GM12865 (cell line): ENCODE measurements at places on chromosomes 1 and 21.

DNA sequence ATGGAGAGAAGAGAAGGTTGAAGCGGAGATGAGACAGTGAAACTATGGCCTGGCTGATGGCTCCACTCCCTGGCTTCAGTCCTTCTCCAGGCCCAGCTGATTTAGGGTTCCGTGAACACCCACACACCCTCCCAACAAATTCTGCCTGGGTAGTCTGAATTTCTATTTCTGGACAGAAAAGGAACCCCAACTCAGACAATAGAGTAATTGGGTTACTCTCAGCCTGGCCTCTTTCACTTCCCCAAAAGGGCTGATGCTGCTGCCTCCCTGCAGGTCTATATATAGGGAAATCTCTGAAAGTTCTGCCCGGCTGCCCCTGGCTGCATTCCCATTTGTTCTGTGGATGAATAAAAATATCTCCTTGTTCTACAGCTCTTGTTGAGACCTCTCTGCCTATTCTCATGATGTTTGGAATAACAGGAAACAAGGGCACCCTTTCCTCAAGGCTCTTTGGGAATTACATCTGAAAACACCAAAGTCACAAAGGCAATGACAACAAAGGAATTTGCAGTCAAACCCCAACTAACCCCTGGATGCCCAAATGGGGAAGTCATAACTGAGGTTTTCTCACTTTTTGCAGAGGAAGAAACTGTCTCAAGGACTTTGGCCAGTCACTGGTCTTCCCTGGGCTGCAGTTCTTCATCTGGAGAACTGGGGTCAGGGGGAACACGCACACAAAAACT is 11.4 kb upstream of the ZSCAN20 start:
- DNase-seq, result peak; percentile 77

- peak; percentile 97 for DNase-seq
Measured at GRCh38 chr1:248906009-248906752, at the start of gene PGBD2. TSS of gene PGBD2 (plus strand) at chr1:248906235. CDS start at chr1:248913863, 7,628 bp downstream.

- no peak for DNase-seq
Measured at GRCh38 chr21:21200103-21200938, 202.1 kb downstream of the NCAM2 start.

- DNase-seq, result no peak
Measured at GRCh38 chr1:169676001-169676400, 35.4 kb downstream of the SELL start.

DNA sequence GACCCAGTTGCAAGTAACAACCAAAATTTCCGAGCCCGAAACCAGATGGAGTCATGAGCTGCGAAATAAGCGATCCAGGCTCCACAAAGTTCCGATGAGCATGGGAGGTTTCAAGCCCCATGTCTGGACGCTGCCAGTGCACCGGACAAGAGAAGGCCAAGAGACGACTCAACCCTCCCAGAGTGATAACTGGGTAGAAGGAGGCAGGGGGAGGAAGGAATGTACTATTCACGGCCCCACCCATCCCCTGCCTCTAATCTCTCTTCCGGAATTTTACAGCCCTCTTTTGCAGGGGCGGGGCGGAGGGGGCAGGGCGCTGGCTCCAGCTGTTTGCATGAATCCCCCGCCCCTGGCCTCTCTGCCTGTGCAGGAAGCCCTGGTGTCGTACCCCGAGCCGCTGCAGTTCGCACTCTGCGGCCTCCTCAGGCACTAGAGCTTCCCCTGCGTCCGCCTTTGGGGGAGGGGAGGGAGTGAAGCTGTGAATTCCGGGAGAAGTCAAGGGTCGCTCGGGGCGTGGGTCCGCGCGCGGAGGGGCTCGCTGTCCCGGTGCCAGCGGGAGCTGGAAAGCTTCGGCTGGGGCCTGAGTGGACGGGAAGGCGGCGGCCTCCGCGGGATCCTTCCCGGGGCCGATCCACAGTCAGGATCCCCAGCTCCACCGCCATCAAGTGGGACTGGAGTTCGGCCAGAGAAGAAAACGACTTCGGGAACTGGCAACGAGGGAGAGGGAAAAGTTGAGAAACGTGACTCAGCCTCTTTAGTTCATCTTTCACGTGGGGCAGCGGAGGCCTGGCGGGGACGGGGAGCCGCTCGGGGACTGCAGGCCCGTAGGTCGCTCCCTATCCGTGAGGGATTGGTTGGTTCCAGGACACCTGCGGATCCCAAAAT is 6.3 kb upstream of the PTP4A2 start:
- DNase-seq, result peak; percentile 97

- DNase-seq, result no peak
Measured at GRCh38 chr1:30287976-30288375, 435.4 kb downstream of the MATN1 start.

DNA sequence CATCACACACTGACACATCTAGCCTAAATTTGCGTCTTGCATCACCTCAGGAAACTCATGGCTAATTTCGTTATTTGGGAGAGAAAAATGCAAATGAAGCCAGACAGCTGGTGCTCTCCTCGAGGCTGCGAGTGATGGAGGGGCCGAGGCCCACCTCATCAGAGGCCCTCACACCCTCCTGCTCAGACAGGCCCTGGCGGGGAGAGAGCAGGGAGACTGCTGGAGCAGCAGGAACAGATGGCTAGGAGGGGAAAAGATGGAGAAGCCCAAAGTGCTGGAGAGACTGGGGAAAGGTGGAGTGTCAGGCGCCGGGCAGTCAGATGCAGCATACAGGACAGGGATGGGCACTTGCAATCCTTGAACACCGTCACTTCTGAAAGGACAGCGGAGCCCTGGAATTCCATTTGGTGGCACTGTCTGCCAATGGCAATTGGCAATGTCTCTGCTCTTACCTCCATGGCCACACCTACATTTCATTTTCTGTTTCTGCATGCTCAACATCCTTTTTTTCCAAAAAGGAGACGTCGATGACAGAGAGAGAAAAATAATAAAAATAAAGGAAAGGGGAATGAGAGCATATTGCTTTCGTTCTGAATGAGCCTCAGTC is 286.2 kb downstream of the SPATA17 start:
- DNase-seq, result no peak

DNA sequence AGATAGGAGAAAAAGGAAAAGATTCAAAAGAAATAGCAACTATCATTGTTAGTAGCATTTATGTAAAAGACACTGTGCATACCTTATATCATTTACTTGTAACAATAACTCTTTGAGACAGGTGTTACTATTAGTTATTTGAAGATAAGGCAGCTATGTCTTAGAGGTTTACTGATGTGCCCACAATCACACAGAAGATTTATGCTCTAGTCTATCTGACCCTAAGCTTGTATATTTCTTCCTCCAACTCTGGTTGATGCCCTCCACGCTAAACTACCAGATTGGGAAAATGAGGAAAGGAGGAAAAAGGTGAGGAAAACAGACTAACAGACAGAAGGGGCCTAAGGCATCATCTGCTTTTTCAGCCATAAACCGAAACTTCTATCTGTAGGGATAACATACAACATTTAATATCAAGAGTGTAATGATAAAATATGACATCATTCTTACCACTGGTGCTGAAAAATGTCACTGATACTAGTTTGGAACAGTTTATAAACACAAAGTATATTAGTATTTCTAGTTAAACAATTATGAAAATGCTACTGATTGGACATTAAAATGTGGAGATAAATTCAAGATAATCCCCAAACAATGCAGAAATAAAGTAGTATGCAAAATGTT is 5.1 kb downstream of the COLGALT2 start:
- DNase-seq, result no peak
